ENCODE measurements at places on chromosomes 3 and 15.

DNA sequence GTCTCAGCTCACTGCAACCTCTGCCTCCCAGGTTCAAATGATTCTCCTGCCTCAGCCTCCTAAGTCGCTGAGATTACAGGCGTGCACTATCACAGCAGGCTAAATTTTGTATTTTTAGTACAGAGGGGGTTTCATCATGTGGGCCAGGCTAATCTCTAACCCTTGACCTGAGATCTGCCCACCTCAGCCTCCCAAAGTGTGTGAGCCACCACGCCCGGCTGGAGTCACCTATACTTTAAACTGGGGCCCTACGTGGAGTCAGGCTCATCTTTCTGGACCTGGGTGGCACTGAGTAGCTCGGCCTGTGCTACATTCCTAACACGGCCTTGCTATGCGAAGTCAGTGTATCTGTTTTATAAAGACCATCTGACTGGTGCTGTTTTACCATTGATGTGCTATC lies 5.8 kb downstream of the GPR171 start:
- DNase-seq: no peak

DNA sequence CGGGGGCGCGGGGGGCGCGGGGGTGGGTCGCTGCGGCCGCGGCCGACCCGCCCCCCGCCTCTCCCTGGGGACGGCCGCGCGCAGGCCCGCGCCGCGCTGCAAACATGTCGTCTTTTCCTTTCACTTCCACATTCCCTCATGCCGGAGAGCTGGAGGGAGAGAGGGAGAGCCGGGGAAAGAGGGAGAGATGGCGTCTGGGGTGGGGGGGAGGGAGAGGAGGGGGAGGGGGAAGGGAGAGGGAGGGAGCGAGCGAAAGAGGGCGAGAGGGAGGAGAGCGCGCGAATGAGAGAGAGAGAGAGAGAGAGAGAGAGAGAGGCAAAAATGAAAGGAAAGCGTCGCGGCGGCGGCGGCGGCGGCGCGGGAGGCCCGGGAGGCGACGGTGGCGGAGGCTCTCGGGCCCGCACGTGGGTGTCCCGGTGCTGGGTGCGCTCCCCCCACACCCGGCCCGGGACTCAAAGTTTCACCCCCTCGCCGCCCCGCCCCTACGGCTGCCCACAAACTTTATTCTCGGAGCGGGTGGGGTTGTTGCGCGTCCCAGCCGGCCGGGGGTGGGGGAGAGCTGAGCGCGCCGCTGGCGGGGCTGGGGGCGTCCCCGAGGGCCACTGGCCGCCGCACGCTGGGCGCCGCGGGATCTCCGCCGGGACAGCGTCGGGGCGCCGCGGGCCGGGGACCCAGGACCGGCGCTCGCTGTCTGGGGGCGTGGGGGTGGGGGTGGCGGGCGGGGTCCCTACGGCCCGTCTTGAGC lies 731 bp downstream of the ZNF710 start:
- peak; percentile 54 for DNase-seq

DNA sequence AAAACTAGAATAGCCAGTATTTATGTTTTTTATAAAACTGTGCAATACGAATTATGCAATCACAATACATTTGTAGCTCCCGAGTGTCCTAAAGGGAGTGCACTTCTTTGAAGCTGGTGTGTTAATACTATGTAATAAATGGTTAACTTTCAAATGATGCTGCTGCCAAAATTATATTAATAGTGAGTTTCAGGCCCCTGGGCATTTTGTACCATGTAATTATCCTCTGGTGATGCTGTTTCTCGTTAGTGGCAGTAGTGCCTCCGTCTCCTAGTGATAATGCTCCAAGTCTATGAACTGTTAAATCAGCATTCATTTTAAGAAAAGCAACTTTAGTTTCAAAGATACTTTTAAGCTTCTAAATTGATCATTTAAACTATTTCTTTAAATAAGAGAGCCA lies 132.7 kb upstream of the BHLHE40 start:
- DNase-seq: no peak

GRCh38 chr15:27237319-27237939 lies 266.4 kb downstream of the GABRG3 start:
- no peak for DNase-seq

GRCh38 chr15:49688135-49688790 lies 67.4 kb downstream of the DTWD1 start:
- no peak for DNase-seq

GRCh38 chr15:80562033-80562432 lies 133.1 kb upstream of the ABHD17C start:
- DNase-seq: no peak

DNA sequence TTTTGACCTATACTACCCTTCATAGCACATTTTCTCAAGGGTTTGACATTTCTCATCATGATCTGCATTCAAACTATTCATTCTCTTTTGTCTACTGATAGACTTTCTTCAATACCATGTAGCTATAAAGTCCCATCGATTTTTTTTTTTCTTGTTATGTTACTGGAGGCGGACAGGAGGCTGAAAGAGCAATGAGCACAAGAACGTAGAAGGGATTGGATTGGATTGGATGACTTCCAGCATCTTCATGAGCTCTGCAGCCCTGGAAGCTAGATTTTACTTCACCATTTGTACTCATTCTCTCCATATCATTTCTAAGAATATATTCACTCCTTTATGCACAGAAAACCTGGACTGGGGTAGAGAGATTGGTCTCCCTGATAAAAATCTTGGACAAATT lies 43.2 kb downstream of the DUT start:
- DNase-seq: no peak

DNA sequence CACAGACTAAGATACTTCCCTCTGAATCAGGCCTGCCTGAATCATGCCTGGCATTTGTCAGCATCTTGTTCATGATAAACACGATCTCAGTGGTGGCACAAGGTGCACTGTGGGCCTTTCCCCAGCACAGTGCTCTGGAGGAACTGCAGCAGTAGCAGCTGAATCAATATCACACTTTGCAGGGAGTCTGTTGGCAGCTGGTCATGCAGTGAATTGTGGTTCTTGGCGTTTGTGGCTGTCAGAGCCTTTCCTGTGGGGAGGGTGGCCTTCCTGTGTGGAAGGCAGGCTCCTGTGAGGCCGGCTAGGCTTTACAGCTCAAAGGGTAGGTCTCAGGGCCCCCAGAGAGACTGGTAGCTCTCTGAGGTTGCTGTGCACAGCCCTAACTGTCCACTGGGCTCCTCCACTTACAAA lies 54.4 kb upstream of the TLE3 start:
- DNase-seq: peak; percentile 88

- DNase-seq: no peak
Measured at GRCh38 chr3:33732394-33732793, 14.3 kb upstream of the CLASP2 start.

- DNase-seq: no peak
Measured at GRCh38 chr3:168612671-168613070, 516.9 kb upstream of the GOLIM4 start.

DNA sequence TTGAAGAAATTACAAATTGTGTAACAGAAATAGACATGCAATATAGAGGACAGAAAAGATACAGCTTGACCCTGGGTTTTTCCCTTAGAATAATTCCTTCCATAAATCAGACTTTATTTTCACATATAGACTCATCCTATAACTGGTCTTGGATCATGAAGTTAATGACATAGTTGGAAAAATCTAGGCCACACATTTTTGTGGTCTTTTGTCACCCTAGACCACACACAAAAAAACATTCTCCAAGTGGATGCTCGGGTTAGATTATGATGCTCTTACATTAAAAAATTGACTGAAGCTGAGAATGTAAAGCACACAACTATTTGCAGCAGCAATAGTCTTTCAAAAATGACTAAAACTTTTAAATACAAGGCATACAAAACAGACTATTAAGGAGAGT lies 7.5 kb upstream of the PLA2G4D start:
- no peak for DNase-seq

GRCh38 chr3:37730383-37730782 lies 131.3 kb upstream of the CTDSPL start:
- no peak for DNase-seq

DNA sequence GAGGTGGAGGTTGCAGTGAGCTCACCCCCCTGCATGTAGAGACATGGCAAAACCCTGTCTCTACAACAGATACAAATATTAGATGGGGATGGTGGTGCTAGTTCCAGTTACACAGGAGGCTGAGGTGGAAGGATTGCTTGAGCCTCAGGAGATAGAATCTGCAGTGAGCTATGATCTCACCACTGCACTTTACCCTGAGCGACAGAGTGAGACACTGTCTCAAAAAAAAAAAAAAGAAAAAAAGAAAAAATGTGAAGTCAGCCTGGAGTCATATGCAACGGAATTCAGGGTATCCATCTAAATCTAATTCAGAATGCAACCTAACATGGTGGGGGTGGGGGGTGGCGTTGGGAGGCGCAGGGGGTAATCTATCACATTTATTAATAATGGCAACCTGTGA lies 37.1 kb upstream of the NR2F2 start:
- DNase-seq: no peak

GRCh38 chr3:17894434-17895060 lies 152.1 kb upstream of the TBC1D5 start:
- peak; percentile 77 for DNase-seq

- DNase-seq: no peak
Measured at GRCh38 chr3:125280668-125281361, 68.3 kb upstream of the SLC12A8 start.

GRCh38 chr3:39972508-39972907 lies 163.1 kb downstream of the MYRIP start:
- no peak for DNase-seq

DNA sequence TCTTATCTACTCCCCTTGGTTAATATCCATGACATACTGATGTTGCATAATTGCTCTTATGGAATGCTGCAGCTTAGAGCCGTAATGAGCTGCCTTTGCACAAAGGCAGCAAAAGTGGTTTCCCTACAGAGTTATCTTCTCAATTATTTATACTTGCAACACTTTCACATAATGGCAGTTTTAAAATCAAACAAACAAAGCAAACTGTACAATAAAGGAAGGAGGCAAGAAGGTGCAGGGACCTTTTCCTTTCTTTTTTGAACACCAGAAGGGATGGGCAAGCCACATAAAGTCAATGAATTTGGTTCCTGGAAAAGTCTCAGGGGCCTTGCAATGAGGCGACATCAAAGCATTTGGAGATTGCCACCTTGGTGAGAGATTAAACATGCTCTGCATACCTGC lies 188.0 kb downstream of the MEIS2 start:
- no peak for DNase-seq

GRCh38 chr15:82113106-82113715 lies 67.4 kb upstream of the MEX3B start:
- DNase-seq: no peak

- no peak for DNase-seq
Measured at GRCh38 chr3:54878145-54878544, 49.7 kb downstream of the LRTM1 start.

DNA sequence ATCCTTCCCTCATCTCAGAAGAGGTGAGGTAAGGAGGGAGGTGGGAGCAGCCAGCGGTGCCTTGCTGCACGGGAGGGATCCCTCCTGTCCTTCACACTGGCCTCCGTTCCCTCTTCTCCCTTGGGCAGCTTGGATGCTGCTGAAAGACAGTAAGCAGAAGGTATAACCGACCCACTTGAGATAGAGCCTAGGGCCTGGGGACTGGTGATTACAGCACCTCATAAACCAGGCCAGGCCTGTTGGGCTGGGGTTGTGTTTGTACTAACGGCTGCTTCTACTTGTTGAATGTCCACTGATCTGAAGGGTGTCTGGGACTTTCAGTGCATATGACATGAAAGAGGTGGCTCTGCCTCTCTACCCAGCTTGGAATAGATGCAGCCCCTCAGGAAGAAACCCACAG lies 25.0 kb downstream of the SEMA6D start:
- no peak for DNase-seq

DNA sequence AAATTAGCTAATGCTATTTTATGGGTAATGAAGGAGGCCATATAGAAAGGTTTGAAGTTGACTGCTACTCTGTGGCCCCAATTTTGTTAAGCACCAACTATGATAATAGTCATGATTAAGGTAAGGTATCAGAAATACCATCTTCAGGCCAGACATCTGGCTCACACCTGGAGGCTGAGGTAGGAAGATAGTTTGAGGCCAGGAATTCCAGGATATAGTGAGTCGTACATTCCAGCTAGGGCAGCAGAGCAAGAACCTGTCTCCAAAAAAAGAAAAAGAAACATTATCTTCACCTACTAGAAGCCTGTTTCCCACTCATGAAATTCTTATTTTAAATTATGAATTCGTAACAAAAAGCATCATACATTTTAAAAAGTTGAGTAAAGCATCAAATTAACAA lies 64.4 kb downstream of the LRRC28 start:
- DNase-seq: no peak

DNA sequence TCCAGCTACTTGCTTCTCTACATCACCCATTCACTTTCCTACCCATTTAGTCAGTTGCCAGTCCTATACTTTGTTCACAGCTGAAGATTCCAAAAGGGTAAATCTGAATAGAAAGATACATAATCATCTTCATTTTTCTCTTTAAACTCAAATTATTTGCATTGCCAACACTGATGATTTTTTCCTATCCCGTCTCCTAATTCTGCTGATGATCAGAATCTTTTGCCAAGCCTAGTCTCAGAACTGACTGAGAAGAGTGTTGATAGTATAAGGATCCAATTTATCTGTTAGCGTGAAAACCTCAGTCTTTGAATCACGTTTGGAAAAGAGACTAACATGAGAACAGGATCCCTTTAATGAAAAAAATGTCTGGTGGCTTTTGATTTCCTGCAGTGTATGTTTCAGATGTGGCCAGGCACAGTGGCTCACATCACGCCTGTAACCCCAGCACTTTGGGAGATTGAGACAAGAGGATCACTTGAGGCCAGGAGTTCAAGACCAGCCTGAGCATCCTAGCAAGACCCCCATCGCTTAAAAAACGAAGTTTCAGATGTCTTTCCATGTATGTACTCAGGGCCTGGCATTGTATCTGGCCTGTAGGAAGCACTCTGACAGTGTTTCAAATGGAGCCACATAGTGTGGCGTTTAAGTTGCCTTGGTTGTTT lies 169.4 kb downstream of the KLHL25 start:
- DNase-seq: no peak

DNA sequence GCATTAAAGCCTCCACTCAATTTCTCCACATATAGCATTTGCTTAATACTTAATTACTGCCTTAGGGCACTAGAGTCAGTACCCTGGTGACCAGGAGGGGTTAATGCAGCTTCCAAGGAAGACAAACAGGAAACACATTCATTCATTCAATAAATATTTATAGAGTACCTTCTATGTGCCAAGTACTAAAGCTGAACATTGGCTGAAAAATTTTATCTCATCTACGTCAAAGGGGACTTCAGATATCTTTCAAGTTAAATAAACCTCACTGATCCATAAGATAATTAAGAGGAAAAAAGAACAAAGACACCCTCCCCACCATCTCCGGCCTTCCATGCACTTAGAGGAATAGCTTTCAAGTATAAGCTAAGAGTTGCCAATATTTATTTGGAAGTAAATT lies 156.9 kb upstream of the PRICKLE2 start:
- DNase-seq: no peak

GRCh38 chr3:46717447-46718231 lies at the start of gene PRSS50:
TSS of gene PRSS50 (minus strand) at chr3:46717869. CDS start at chr3:46717824, 45 bp downstream.
- DNase-seq: no peak

GRCh38 chr3:122307094-122307687 lies 17.9 kb upstream of the CSTA start:
- DNase-seq: no peak

DNA sequence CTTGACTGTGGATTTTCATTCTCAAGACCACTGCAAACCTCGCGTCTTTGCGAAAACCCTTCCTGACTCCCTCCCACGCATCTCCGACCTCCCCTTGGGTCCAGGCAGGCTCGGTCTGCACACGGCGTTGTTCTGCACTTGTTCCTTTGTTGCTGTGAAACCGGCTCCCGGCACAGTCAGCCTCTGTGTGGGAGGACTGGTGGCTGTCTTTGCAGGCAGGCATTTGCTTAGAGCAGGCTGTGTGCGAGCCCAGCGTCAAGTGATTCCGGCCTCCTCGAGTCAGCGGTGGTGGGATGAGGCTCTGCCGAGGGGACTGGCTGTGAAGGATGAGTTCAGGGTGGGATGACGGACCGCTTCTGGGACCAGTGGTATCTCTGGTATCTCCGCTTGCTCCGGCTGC lies 102.6 kb upstream of the ROPN1 start:
- DNase-seq: no peak
